ENCODE measurements at places on chromosomes 2 and 18. TPM values are rescaled to one million over a fixed set of nuclear protein-coding genes. Genes with fewer than 3 reads are reported as not detected.

Gene PLCD4
- total RNA-seq: 0.07 TPM

Gene TUBA3E
- total RNA-seq: not detected

GRCh38 chr2:217096474-217097225 lies 236.8 kb upstream of the TNP1 start:
- no peaks in the 10 kb centered on the region for H3K27me3 ChIP-seq
- no peaks in the 10 kb centered on the region for H3K36me3 ChIP-seq
- H3K27ac ChIP-seq: no peak overlapping the region
- no peak overlapping the region for H3K4me3 ChIP-seq

Gene B3GNT7
- 33.2 TPM for total RNA-seq

Gene COL4A3
- total RNA-seq: 1.4 TPM

Gene EMILIN1
- 2.1 TPM for total RNA-seq

DNA sequence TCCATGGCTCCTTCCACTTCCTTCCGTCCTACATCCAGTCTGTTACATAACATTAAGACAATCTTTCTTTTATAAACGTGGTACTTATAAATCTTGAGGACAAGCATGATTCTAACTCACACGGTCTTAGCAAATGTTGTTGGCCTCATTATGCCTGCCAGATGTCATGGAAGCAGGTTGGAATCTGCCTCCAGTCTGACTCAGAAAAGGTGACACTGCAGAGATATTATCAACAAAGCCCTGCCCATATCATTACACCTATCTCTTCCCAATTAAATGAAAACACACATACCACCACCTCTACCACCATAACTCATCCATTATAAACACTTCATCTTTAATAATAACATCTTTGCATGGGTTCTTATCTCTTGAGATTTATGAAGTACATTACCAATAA lies 334.7 kb upstream of the CHAC2 start:
- H3K36me3 ChIP-seq: no peaks in the 10 kb centered on the region
- no peak overlapping the region for H3K4me3 ChIP-seq
- no peak overlapping the region for H3K27ac ChIP-seq
- no peaks in the 10 kb centered on the region for H3K4me1 ChIP-seq
- DNase-seq: no peak

DNA sequence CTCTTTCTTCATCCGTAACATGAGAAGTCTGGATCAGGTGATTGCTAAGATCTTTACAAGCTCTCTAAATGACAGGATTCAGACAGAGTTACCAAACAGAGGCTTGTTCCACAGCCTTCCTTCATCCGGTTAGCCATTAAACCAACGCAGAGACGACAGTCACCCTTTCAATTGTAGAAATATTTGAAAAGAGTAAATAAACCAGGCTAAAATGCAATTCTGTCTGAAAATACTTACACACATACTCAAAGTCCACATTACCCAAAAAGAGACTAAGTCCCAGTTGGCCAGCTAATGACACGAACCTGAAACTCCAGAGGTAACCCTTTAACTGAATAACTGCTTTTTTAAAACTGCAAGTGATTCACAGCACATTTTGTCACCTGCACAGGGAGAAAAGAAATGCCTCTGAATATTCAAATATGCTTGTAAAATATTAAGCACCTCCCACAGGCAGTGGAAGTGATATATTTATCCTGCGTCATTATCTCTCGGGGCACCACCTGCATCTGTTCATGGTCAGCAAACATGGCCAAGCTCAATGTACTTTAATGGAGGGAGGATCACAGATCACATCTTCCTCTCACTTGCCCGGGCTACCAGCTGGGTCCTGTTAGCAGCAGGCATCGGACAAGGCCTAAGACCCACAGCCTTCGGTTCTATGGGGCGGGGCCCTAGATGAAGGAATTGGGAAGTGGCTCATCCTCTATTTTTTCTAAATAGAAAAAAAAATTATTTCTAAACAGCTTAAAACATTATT lies 38.8 kb upstream of the DNER start:
- DNase-seq: no peak
- H3K4me1 ChIP-seq: no peaks in the 10 kb centered on the region
- H3K27ac ChIP-seq: no peak overlapping the region

- peaks cover 2% of the 10 kb centered on the region for H3K4me1 ChIP-seq
- peaks cover 84% of the 10 kb centered on the region for H3K36me3 ChIP-seq
- DNase-seq: no peak
- H3K4me3 ChIP-seq: no peak overlapping the region
- no peak overlapping the region for H3K27ac ChIP-seq
Measured at GRCh38 chr2:178865999-178866398, 58.8 kb upstream of the TTN start.

GRCh38 chr2:42156721-42157120 lies 12.4 kb upstream of the EML4 start:
- no peak overlapping the region for H3K27ac ChIP-seq
- H3K4me1 ChIP-seq: peaks cover 3% of the 10 kb centered on the region

Gene CXCR2
- not detected for total RNA-seq

Gene TMEM169
- total RNA-seq: 0.63 TPM

DNA sequence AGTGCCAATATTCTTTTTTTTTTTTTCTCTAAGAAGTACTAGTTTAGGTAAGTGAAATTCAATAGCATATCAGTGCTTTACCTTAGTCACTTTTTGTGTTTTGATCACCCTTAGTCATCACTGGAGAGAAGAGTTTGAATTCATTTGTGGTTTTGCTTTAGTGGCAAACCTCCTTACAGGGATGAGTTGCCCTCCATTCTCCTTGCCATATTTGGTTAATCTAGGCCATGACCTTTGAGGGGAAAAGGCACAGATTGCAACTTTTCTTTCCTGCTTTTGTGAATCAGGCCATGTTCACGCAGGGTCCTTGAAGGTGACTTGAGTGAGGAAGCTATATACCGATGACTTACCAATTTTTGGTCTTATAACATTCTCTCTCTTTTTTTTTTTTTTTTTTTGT lies 34.4 kb downstream of the PLEKHA3 start:
- no peak overlapping the region for H3K27ac ChIP-seq
- H3K27me3 ChIP-seq: no peaks in the 10 kb centered on the region
- no peak overlapping the region for H3K4me3 ChIP-seq
- peaks cover 3% of the 10 kb centered on the region for H3K36me3 ChIP-seq
- DNase-seq: no peak

DNA sequence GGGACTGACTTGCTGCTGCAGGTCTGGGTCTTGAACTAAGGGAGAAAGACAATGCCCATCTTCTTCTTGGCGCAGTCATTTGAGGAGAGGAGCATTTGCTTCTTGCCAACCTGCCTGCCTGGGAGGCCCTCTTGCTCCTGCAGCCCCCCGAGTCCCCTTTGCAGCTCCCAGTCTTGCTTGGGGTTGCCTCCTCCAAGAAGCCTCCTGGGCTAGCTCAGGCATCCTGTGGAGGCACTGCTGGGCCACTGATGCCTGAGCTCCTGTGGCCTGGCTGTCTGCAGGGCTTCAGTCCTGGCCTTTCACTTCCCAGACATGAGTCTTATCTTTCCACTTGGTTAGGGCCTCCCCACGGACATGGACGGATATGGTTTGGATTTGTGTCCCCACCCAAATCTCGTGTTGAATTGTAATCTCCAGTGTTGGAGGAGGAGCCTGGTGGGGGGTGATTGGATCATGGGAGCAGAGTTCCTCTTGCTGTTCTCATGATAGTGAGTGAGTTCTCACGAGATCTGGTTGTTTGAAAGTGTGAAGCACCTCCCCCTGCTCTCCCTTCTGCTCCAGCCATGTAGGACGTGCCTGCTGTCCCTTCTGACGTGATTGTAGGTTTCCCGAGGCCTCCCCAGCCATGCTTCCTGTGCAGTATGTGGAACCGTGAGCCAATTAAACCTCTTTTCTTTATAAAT lies 17.3 kb downstream of the HPCAL1 start:
- no peaks in the 10 kb centered on the region for H3K4me1 ChIP-seq
- no peaks in the 10 kb centered on the region for H3K36me3 ChIP-seq
- DNase-seq: no peak
- H3K27me3 ChIP-seq: no peaks in the 10 kb centered on the region
- H3K27ac ChIP-seq: no peak overlapping the region

DNA sequence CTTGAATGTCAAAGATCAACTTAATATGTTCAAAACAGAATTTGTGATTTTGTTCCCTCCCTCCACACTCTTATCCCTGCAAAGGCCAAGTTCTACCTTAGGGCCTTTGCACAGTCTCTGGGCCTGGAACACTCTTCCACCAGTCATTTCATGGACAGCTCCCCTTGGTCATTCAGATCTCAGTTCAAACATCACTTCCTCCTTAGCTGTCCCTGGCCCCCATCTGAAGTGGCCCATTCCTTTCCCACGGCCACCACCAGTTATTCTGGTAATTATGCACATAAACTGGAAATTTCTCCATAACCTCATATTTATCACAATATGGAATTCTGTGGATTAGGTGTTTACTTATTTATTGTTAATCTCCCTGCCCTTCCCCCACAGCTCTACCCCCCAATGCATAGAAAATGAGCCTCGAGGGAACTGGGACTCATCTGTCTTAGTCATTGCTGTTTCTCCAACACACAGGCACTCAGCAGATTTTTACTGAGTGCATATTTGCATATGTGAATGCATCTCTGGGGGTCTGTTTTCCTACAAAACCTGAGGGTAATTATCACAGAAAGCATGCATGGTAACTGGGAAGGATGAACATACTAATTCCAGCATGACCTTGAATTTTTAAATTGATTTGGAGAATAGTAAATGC lies 35.5 kb upstream of the SPTBN1 start:
- H3K27ac ChIP-seq: no peak overlapping the region
- no peaks in the 10 kb centered on the region for H3K27me3 ChIP-seq
- no peak for DNase-seq
- H3K36me3 ChIP-seq: no peaks in the 10 kb centered on the region
- no peak overlapping the region for H3K4me3 ChIP-seq

Gene CLEC4F
- total RNA-seq: not detected

GRCh38 chr2:219081096-219081495 lies 20.4 kb upstream of the IHH start:
- no peak overlapping the region for H3K27ac ChIP-seq
- no peak overlapping the region for H3K4me3 ChIP-seq
- peak; percentile 80 for DNase-seq
- H3K36me3 ChIP-seq: peaks cover 16% of the 10 kb centered on the region

DNA sequence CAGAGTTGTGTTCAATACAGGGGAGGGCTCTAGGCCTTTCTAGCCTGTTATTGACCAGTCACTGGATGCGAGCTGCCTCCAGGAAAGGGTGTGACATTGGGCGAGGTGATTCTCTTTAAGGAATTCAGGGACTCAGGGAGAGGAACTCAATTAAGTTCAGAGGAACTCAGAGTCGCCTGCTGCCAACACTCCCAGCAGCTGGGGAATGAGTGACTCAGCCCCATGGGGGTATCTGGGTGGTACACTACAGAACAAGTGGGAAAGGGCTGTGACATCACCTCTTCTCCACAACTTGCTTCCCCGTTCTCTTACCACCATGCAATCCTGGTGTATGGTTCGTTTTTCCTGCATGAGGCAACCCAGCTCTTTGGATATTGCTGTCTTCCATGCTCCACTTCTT lies 50.4 kb upstream of the CYRIA start:
- H3K27ac ChIP-seq: no peak overlapping the region
- no peak overlapping the region for H3K4me3 ChIP-seq
- peaks cover 9% of the 10 kb centered on the region for H3K4me1 ChIP-seq

- no peak overlapping the region for H3K27ac ChIP-seq
- no peak for DNase-seq
- no peaks in the 10 kb centered on the region for H3K27me3 ChIP-seq
- H3K4me3 ChIP-seq: no peak overlapping the region
- no peaks in the 10 kb centered on the region for H3K4me1 ChIP-seq
- H3K36me3 ChIP-seq: no peaks in the 10 kb centered on the region
Measured at GRCh38 chr2:21310493-21310892, 186.7 kb downstream of the TDRD15 start.

DNA sequence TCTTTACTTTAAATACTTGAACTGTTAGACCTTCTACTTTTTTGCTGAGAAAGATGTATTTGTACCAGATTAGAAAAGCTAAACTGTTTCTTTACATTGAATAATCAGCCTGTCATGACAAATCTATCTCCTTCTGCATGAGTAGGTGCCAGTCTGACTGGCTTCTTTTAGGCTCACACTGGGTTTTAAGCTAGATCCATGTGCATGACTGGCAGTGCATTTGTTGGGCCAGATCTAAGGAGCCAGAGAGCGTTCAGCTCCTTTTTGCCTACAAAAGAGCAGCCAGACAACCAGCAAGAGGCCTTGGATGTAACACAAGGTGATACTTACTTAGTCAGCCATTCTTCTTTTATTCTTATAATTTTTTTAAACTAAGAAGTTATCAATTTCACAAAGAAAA lies 82.0 kb upstream of the OTX1 start:
- DNase-seq: no peak
- H3K27me3 ChIP-seq: peaks cover 36% of the 10 kb centered on the region
- no peak overlapping the region for H3K27ac ChIP-seq
- H3K36me3 ChIP-seq: no peaks in the 10 kb centered on the region

GRCh38 chr2:230921806-230922595 lies 3.0 kb downstream of the GPR55 start:
- H3K27ac ChIP-seq: no peak overlapping the region
- H3K27me3 ChIP-seq: no peaks in the 10 kb centered on the region
- no peaks in the 10 kb centered on the region for H3K4me1 ChIP-seq
- H3K36me3 ChIP-seq: no peaks in the 10 kb centered on the region
- DNase-seq: peak; percentile 39

DNA sequence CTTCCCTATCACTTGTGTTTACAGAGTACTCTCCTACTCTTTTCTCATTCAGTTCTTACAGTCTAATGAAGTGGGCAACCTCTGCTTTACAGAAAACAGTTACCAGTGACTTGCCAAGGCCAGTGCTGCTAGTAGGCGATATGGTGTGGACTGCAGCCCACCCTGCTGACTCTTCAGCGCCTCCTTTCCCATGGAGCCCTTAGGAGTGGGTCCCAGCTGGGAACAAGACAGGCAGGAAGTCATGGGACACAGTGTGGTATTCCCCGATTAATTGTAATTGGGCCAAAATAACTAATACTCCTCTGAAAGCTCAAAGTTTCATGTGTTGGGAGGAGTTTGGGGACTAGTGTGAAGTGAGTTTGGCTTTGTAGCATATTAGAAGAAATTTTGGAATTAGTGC lies 120.1 kb upstream of the EML6 start:
- peaks cover 48% of the 10 kb centered on the region for H3K36me3 ChIP-seq
- H3K4me1 ChIP-seq: peaks cover 21% of the 10 kb centered on the region
- H3K27ac ChIP-seq: no peak overlapping the region
- H3K4me3 ChIP-seq: no peak overlapping the region
- DNase-seq: no peak

- no peak overlapping the region for H3K27ac ChIP-seq
- DNase-seq: no peak
- no peak overlapping the region for H3K4me3 ChIP-seq
- no peaks in the 10 kb centered on the region for H3K36me3 ChIP-seq
- H3K27me3 ChIP-seq: peaks cover 13% of the 10 kb centered on the region
Measured at GRCh38 chr2:222715742-222716141, 44.3 kb downstream of the MOGAT1 start.

Gene WNT6
- total RNA-seq: not detected

Gene RNF138
- total RNA-seq: 41.4 TPM

Gene SP9
- total RNA-seq: not detected
